ENCODE measurements at places on chromosomes 12 and 14.

GRCh38 chr14:100914597-100915021 lies 11.1 kb upstream of the RTL1 start:
- DNase-seq = no peak

- DNase-seq = no peak
Observed at GRCh38 chr14:98175881-98176280, 1096.1 kb downstream of the BCL11B start.

DNA sequence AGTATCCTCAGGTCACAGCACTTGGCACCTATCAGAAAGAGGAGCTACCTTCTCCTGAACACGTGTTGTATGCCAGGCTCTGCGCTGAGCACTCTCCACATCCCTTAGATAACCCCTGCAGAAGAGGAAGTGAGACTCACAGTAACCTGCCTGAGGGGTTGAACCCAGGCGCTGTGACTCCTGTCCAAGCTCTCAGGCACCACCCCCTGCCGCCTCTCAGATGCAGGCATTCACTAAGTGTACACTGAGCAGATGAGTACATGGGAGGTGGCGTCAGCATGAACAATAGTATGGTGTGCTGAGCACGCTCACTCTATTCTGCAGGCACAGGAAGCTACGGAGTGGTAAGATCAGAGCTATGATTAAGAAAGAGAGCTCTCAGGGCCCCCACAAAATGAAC lies 21.0 kb upstream of the RIC8B start:
- no peak for DNase-seq

DNA sequence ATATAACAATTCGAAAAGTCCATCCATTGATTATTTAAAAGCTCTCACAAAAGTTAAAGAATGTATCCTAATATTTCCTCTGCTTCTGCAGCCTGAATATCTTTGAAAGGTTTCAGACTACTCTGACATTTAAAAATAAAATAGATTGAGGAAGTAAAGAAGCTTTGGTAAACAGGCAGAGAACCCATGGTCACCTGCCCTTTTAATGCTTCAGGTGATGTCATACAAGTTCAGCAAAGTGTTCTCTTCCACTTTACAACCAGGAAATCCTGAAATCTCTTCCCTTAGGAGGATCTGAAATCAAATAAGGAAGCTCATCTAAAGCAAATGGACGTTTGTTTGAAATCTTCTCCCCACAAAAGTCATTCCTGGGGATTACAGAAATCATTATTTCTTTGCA lies 322.4 kb downstream of the PDZRN4 start:
- DNase-seq = no peak

Data from foreskin keratinocyte (primary cell).